ENCODE measurements at places on chromosomes 11 and 22.

GRCh38 chr11:10394229-10395101 lies 60.6 kb upstream of the AMPD3 start:
- DNase-seq = peak; percentile 38

DNA sequence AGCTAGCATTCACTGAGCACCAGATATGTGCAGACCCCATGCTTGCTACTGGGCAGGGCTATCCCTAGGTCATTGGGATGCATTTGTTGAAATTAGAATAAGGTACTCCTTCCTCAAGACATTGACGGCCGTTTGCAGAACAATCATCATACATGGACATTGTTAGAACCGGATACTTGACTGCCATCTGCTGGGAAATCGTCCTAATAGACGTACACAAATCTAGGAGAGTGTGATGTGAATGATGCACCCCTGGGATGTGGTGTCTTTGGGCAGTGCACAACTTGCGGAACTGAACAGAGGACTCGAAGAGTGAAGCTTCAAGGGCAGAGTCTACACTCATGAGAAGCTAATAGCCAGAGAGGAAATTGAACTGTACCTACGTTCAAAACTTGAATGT lies 35.9 kb downstream of the MYO18B start:
- peak; percentile 55 for DNase-seq

- no peak for DNase-seq
Measured at GRCh38 chr11:82823647-82824619, 76.3 kb downstream of the PRCP start.

DNA sequence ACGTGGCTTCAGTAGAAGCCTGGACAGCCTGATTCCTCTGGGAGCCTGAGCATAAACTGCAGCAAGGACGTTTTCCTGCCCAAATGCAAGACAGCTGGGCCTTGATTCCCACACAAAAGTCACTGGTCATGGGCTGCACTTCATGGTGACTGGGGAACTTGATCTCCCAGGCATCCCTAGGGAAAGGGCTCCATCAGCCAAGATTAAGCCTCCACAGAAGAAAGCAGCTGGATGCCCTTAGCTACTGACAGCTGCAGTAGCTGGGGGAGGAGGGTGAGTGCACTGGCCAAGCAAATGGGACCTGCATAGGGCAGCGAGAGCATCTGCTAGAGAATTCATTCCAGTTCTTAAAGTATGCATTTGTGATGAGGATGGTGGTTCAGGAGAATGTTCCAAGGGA lies 267.4 kb upstream of the ISX start:
- DNase-seq = no peak

DNA sequence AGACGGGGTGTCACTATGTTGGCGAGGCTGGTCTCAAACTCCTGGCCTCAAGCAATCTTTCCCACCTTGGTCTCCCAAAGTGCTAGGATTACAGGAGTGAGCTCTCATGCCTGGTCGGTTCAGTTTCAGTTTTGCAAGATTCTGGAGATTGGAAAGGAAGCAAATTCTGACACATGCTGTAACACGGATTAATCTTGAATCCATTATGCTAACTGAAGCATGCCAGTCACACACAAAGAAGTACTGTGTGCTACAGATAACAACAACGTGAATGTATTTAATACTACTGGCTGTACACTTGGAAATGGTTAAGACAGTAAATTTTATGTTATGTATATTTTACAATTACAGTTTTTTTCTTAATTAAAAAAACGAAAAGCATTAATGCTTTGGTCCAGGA lies 107.6 kb downstream of the MED15 start:
- no peak for DNase-seq

Data from hepatocyte (in vitro differentiated cells).